Fibroblast of skin of scalp (primary cell): ENCODE measurements at places on chromosomes 5 and 9.

- no peak for DNase-seq
These were observed 8.9 kb upstream of the PKD2L2 start for GRCh38 chr5:137880313-137880712.

- no peak for DNase-seq
These were observed 631.1 kb downstream of the ACTL7B start for GRCh38 chr9:108224716-108225115.

DNA sequence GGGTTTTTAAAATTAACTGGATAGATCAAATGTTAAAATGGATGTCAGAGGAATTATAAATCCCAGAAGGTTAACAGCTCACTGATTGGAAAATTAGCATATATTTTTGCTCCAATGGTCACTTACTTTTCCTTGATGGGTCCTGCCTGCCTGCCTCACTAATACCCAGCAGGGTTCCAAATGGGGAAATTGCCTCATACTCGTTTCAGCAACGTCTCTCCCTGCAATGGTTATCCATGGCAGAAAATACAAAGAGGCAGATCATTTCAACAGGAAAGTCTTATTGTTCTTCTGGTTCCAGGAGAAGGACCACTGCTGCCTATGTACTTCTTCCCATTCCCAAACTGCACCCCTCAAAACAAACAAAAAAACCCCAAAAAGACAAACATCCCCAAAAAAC lies 71.3 kb downstream of the ERP44 start:
- no peak for DNase-seq

- DNase-seq: peak; percentile 68
These were observed 75.1 kb downstream of the MRPS27 start for GRCh38 chr5:72244862-72245371.

DNA sequence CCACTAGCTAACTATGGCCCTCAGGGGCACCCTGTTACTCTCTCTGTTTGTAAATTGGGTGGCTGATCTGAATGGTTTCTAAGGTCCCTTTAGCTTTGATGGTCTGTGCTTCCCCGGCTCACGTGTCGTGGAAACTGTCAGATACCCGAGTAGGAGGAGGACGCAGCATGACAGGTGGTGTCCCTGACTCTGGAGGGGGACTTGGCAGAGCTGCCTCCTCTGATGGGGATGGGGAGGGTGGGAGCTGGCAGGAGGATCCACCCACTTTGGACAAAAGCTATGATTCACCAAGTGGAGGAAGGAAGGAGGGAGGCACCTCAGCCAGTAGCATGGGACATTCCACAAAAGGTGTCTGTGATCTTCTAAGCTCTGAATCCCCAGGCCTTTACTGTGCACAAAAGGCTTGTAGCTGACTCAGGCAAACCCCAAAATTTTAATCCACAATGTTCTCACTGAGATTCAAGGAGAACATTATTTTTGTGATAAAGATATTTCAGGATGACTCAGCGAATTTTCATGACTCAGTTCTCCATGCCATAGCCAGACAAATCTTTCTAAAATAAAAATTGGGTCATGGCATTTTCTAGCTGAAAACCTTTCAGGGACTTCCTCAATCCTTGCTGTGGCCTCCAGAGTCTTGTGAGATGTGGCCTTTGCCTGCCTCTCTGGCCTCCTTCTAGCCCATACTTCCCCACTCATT lies 131.0 kb upstream of the BRINP1 start:
- no peak for DNase-seq

- DNase-seq: no peak
These were observed 458.0 kb downstream of the DMAC1 start for GRCh38 chr9:7341571-7341970.

GRCh38 chr5:90386099-90386710 lies 23.4 kb downstream of the CETN3 start:
- DNase-seq: peak; percentile 20

- no peak for DNase-seq
These were observed 308.9 kb downstream of the SLIT3 start for GRCh38 chr5:168992016-168992415.

GRCh38 chr9:26950521-26950920 lies 3.5 kb upstream of the PLAA start:
- no peak for DNase-seq

DNA sequence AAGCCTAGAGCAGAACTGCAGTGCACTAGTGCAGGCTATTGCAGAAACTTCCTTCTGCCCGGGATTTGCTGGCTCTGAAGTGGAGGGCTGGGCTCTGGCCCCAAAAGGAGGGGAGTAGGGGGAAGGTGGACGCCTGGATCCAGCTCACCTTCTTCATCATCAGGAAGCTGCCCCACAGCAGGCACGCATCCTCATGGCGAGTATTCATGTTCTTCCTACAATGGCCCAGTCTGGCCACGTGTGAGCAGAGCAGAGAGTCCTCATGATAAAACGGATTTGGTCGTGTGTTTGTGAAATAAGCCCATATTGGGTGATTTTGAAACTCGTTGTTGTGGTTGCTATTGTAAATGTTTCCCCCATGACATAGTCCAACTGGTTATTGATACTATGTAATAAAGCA lies 8.2 kb upstream of the GLIPR2 start:
- no peak for DNase-seq

- no peak for DNase-seq
These were observed 47.4 kb downstream of the GALNT10 start for GRCh38 chr5:154237946-154238345.

- peak; percentile 64 for DNase-seq
These were observed 2.1 kb downstream of the ZNF608 start for GRCh38 chr5:124744170-124744971.

GRCh38 chr5:129249886-129250285 lies 155.3 kb downstream of the ISOC1 start:
- DNase-seq: no peak

GRCh38 chr9:27386571-27387091 lies 89.7 kb upstream of the EQTN start:
- DNase-seq: no peak

DNA sequence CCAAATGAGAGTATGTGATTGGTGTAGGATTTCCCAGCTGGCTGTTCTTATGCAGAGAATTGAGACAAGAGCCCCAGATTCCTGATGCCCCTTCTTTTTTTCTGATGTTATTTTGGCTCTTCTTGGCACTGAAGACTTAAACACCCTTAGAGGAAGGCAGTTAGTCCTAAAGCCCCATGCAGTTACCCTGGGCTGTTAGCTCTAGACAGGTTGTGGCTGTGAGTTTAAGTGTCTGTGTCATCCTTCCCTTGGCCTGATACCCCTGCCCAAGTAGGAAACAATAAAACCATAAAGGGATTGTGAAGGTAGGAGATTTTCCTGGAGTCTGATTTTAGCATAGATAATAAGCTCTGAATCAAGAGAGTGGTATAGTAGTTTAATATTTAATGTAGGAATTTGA lies 13.2 kb downstream of the TNPO1 start:
- no peak for DNase-seq

DNA sequence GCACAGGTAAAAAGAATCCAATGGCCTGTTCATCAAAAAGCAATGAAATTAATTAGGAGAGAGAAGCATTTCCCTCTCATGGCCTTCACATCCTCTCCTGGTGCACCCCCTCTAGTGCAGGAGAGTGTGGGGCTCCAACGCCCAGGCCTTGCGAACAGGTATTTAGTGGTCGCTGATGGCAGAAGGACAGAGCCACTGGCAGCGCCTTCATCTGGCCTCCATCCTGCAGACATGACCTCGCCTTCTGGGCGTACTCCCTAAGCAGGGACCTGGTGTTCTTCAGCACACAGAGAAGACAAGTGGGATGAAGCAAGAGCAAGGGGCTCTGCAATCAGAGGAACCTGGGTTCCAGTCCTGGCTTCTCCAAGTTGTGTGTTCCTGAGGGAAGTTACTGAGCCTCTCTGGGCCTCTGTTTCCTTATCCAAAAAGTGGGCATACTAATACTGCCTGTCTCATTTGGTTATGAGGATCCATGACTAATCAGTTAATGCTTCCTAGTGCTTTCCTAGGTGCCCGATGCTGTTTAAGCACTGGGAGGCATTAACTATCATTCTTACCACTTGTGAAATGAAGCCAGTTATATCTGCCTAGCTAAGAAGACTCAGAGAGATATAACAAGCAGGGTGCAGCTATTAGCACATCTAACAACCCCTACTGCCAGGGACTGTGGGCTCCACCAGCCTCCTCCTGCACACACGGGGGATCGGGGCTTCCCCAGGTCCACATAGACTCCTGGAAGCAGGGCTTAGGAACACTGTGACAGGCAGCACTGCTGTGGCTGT lies 77.3 kb downstream of the SEMA4D start:
- DNase-seq: no peak

DNA sequence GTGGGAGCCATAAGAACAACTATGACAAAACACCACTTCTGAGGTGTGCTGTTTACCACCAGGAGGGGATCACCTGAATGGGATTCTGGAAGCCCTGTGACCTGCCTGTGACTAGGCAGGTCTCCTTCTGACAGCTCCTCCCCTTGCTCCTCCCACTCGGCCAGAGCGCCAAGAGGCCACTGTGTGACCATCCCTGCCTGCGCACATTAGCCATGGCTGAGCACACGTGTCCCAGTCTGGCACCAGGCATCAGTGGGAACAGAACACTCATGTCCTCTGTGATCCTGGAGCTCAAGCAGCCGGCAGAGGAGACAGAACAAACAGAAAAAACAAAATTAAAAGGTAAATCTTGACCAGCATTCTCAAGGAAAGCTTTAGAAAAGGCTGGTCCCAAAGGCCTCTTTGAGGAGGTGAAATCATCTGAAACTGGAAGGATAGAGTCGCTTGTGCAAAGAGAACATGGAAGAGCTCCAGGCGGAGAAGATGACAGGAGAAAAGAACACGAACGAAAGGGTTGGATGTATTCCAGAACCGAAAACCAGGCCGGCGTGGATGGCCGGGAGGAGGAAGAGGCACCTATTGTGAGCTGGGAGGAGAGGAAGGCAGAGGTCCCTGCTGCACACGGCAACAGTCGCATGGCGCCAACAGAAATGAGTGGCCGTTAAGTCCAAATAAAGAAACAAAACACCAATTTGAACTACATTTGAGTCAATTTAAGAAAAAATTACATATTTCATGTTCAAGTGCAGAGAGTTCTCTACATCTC lies 5.1 kb downstream of the MED10 start:
- no peak for DNase-seq

GRCh38 chr5:171481571-171482433 lies 62.4 kb downstream of the FGF18 start:
- DNase-seq: no peak

GRCh38 chr9:110922145-110922544 lies 116.1 kb downstream of the LPAR1 start:
- peak; percentile 45 for DNase-seq

GRCh38 chr9:113261917-113262671 lies 13.3 kb downstream of the CDC26 start:
- DNase-seq: no peak

- peak; percentile 11 for DNase-seq
These were observed 35.5 kb downstream of the OR2Y1 start for GRCh38 chr5:180704362-180704761.

DNA sequence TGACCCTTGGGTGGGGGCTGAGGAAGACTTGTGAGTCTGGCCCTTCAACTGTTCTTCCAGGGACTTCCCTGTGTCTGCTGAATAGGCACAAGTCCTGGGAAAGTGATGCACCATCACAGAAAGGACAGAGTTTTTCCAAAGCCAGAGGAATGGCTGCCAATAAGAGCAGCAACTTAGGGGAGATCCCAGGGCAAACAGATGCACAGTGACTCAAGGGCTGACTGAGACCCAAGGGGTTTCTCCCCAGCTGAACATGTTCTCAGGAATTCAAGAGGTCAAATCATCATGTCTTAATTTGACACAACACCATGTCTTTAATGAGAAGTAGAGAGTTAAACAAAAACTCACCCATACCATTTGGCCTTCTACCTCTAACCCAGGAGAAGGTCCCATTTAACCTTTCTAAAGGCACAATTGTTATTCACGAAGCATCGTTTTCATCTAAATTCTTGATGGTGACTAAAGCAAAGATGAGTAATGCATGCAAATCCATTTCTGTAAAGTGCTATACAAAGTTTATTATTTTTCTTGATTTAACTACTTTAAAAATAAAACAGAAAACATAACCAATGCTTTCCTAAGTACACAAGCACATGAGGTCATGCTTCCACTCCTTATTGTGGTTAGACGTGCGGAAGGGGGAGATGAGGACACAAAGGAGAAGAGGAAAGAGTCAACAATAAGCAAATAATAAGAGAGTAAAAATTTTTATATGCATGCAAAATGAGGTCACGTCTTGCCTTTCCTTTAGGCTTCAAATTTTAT lies 324.1 kb downstream of the PLK2 start:
- DNase-seq: peak; percentile 74

GRCh38 chr5:167451076-167451475 lies 840.4 kb upstream of the WWC1 start:
- peak; percentile 88 for DNase-seq

DNA sequence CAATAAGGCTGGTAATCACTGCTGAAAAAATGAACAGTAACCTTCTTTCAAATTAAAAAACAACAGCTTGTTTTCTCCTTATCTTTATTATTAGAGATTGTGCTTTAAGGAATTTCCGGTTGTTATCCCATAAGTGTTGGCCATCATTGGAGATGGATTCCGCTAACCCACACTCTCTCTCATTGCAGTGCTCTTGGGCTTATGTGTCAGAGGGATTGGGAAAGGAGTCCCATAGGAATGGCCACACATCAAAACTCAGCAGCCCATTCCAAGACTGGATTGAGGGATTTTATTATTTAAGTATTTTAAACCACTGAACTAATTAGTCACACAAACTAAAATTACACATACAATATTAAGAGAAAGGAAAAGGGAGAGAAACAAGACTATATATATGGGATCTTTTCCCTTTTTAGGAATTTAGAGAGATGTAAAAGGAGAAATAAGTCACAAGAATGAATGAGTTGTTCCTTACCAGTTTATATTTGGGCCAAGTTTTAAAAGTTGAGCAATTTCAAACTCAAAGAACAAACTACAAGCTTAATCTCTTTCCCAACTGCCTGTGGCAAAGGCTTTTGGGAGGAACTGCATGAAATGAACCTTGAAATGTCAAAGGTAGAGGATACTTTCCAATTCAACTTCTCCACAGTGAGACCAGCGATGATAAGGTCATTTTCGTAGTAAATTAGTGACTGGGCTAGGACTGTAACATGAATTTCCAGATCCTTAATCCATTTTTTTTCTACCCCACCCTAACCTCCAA lies 2.4 kb downstream of the SPINK6 start:
- DNase-seq: no peak

DNA sequence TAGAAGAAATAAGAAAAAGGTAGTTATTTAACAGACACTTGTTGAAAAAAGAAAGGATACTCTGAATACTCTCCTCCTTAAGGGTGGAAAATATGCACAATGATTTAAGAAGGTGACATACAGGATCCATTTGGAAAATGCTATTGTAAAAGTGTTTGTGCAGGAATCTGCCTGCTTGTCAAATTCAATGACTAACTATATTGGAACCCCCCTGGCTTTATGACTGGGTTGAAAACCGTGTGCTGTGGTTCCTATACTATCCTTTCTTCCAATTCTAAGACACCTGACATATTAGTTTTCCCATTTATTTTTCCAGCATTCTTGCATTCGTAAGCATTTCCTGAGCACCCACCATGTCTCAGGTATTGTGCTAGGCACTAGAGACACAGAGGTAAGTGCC lies 220.0 kb downstream of the GLIS3 start:
- DNase-seq: no peak

GRCh38 chr5:138339464-138339863 lies 1.4 kb downstream of the FAM53C start:
- no peak for DNase-seq

- DNase-seq: peak; percentile 62
These were observed 92.2 kb downstream of the SEMA6A start for GRCh38 chr5:116482394-116482793.
